ENCODE measurements at places on chromosomes 12 and 14. TPM values are rescaled to one million over a fixed set of nuclear protein-coding genes. Genes with fewer than 3 reads are reported as not detected.

GAS2L3 gene
- 19.4 TPM for total RNA-seq

RPL10L gene
- not detected for total RNA-seq

CACNA1C gene
- total RNA-seq: 8.4 TPM

DNA sequence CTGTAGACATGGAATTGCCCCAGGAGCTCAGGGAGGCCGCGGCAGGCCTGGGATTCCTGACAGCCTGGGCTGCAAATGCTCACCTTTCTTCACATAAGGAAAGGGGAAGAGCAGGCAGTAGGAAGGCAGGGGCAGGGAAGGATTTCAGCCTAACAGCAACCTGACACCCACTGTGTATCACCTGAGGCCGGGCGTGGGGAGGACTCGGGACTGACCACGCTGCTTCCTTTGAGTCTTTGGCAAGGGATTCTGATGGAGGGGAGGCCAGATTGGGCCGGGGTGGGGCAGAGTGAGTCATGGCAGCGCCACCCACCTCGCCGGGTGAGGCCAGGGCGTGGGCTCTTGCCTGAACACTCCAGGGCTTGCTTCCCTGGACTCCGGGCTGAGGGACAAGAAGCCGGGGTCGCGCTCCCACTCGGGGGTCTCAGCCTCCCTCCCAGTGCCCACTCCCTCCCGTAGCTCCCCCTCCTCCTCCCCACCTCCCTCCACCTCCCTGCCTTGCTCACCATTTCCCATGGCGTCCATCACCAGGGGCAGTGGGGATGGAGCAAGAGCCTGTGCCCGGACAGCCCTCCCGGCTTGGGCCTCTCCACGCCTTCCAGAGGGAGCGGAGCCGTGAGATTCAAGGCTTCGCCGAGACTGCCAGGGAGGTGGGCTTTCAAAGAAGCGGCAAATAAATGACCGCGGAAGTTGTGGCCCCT, 247.9 kb upstream of the RTL1 start:
- no peaks in the 10 kb centered on the region for H3K36me3 ChIP-seq
- peaks cover 4% of the 10 kb centered on the region for H3K27me3 ChIP-seq
- no peak overlapping the region for H3K27ac ChIP-seq
- no peak for DNase-seq
- H3K4me3 ChIP-seq: no peak overlapping the region

DNA sequence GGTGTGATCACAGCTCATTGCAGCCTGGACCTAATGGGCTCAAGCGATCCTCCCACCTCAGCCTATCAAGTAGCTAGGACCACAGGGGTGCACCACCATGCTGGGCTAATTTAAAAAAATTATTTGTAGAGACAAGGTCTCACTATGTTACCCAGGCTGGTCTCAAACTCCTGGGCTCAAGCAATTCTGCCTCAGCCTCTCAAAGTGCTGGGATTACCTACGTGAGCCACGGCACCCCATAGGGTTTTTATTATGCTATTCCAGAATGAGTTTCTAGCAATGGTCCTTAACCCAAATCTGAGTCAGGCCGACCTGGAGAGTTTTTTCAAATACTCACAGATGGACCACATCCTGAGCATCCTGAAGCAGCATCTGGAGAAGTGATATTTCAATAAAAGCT, 159.8 kb downstream of the CPNE8 start:
- no peaks in the 10 kb centered on the region for H3K4me1 ChIP-seq
- no peaks in the 10 kb centered on the region for H3K27me3 ChIP-seq
- no peak overlapping the region for H3K4me3 ChIP-seq
- DNase-seq: no peak
- no peaks in the 10 kb centered on the region for H3K36me3 ChIP-seq

TEX52 gene
- not detected for total RNA-seq

DNA sequence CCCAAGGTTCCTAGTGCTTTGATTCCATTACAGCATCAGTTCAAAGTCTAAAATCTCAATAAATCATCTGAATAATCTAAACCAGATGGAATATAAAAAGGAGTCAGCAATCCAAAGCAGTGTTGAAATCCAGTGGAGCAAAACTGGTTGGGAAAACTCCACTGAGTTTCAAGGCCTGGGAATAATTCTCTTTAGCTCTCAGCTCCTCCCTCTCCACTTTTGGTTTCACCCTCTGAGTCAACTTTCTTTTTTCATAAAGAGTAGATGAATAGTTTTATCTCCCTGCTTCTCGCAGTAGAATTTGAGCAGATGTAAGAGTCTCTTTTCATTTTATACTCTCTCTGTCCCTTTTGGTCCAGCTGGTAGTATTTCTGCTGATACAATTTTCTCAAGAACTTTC, 338.6 kb downstream of the APAF1 start:
- no peak for DNase-seq
- no peak overlapping the region for H3K27ac ChIP-seq
- H3K36me3 ChIP-seq: no peaks in the 10 kb centered on the region
- no peaks in the 10 kb centered on the region for H3K4me1 ChIP-seq
- H3K4me3 ChIP-seq: no peak overlapping the region
- H3K27me3 ChIP-seq: no peaks in the 10 kb centered on the region

DNA sequence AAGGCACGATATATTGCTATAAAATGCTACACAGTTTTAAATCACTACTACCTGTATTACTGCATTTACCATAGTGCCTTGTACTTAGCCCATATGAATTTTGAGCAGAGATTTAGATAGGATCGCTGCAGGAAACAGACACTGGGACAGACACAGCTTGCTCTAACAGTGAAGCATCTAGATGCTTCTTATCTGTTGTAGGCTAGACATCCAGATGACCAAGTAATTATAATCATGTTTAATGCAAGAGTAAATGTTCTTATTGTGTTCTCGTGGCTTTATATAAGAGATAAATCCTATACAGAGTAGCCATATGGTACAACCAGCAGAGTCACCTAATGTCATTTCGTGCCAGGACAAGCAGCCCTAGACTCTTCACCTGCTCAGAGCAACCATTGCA, 92.8 kb downstream of the ASCL1 start:
- no peak overlapping the region for H3K4me3 ChIP-seq
- no peak overlapping the region for H3K27ac ChIP-seq
- H3K27me3 ChIP-seq: no peaks in the 10 kb centered on the region
- H3K4me1 ChIP-seq: no peaks in the 10 kb centered on the region
- no peaks in the 10 kb centered on the region for H3K36me3 ChIP-seq
- no peak for DNase-seq

DNA sequence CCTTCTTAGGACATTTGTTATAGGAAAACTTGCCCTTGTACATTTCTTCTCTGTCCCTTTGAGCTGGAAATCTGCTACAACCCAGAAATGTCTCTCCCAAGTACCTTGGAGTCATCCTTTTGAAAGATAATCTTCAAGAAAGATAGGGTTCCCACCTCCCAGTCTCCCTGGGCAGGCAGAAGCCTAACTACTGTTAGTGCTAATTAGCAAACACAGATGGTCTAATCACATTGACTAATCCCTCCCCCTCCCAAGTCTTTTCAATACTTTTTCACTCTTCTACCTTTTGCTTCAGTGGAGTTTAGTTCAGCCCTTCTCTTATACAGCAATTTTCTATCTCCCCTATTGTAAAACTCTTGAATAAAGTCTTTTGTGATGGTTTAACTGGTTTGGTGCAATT, 129.8 kb upstream of the PPFIA2 start:
- no peak for DNase-seq
- no peaks in the 10 kb centered on the region for H3K36me3 ChIP-seq
- no peaks in the 10 kb centered on the region for H3K4me1 ChIP-seq

- no peaks in the 10 kb centered on the region for H3K4me1 ChIP-seq
- no peaks in the 10 kb centered on the region for H3K36me3 ChIP-seq
- DNase-seq: no peak
- H3K27me3 ChIP-seq: no peaks in the 10 kb centered on the region
- H3K27ac ChIP-seq: no peak overlapping the region
- H3K4me3 ChIP-seq: no peak overlapping the region
Measured at GRCh38 chr14:61227884-61228591, 53.1 kb downstream of the TMEM30B start.

DNA sequence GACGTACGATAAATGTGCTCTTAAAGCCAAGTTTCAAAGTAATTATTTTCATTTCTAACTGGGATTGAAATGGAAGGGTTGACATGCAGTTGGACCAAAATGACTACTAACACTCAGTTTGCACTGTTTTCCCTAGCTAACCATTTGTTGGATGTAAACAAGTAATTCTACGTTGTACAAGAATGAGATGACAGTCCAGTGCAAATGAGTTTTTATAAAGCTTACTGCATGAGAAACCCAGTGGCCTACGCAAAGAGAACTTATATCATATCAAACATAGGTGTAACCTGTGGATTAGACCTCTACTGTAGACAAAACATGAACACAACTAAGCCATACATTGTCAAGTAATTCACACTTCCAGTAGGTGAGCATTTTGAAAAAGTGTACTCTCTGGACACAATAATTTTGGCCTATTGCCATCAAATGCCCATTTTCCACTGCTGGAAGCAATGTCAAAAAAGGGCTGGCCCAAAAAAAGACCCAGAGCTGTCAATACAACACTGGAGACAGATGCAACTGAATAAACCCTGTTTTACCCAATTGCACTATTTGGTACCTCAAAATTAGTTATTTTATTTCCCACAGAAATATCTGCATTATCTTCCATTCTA, 12.8 kb downstream of the SLC38A2 start:
- no peak overlapping the region for H3K27ac ChIP-seq
- H3K4me1 ChIP-seq: peaks cover 23% of the 10 kb centered on the region
- no peak overlapping the region for H3K4me3 ChIP-seq
- no peak for DNase-seq
- peaks cover 63% of the 10 kb centered on the region for H3K36me3 ChIP-seq
- H3K27me3 ChIP-seq: no peaks in the 10 kb centered on the region

CSAD gene
- total RNA-seq: 39.2 TPM

DNA sequence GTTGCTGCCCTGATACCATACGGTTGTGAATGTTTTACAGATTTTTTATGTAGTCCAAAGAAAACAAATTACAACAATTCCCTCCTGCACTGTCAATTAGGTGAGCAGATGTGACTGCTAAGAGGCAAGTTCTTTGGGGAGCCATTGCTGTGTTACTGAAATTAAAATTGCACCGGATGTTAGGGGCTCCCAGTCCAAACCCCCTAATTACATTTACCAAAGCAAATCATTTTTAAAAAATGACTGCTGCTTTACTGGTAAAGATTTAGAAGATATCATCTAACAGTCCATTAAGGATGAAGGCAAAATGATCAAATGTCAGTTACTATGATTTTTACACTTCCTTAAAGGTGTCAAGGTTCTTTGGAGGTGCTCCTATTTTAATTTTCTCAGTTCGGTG, 70.1 kb upstream of the CSRP2 start:
- no peak overlapping the region for H3K4me3 ChIP-seq
- no peak overlapping the region for H3K27ac ChIP-seq
- no peak for DNase-seq

NFATC4 gene
- total RNA-seq: 37.0 TPM

DNA sequence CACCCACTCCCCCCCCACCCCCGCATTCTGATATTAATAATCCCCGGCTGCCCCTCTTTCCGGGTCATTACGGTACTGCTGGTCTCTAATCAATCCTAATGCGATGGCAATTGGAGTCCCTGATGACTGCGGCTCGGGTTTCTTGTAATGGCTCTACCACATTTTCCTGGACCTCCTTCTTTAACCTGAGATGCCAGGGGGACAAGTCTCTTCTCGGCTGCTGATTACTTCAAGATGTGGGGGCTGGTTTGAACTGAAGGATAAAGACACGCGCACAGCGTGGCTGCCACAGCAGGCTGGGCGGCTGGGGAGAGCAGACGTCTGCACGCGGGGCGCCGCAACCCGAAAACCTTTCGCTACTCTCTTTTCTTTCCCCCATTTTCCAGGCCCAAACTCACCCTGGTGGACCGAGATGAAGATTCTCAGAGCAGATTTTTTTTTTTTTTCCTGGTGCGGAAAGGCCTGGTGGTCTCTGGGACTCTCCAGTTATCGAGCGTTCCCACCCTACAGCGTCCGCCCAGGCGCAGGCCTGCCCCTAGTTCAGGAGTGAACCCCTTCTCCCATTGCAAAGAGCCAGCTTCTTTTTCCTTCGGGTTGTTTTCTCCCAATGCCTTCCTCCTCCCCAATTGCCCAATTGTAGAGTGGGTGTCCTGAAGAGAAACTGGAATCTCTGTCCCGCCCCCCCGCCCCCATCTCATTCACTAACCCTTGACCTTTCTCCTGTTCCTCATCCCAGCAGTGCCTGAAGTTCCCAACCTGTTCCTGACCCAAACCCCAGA, 6.0 kb upstream of the SIX1 start:
- no peak overlapping the region for H3K4me3 ChIP-seq
- H3K27me3 ChIP-seq: peaks cover 97% of the 10 kb centered on the region
- DNase-seq: no peak
- H3K4me1 ChIP-seq: peaks cover 46% of the 10 kb centered on the region
- no peaks in the 10 kb centered on the region for H3K36me3 ChIP-seq

GRCh38 chr12:109727039-109727723, 13.6 kb downstream of the FAM222A start:
- H3K36me3 ChIP-seq: no peaks in the 10 kb centered on the region
- no peaks in the 10 kb centered on the region for H3K27me3 ChIP-seq
- H3K4me3 ChIP-seq: no peak overlapping the region
- peaks cover 7% of the 10 kb centered on the region for H3K4me1 ChIP-seq
- H3K27ac ChIP-seq: no peak overlapping the region

ENDOU gene
- not detected for total RNA-seq

Measured in lower lobe of right lung (tissue), 2 donors.